Kidney (tissue), 22 donors: ENCODE measurements at places on chromosomes 7 and 10.

DNA sequence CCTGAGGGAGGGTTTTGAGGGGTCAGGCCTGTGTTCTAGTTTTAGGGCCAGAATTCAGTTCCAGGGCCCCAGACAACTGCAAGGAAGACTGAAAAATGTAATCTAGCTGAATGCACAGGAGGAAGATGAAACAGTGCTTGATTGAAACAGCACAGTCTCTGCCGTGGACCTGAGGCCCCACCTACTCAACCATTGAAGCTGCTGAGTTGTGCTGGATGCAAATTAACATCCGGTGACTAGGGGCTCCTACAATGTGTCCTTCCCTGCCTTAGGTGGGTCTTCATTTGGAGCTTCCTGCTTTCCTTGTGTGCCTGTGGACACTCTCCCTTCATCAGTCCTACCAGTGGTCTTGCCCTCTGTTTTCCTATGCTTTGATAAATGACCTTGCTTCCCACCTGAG lies 5.7 kb downstream of the GLRX3 start:
- no peak for DNase-seq

DNA sequence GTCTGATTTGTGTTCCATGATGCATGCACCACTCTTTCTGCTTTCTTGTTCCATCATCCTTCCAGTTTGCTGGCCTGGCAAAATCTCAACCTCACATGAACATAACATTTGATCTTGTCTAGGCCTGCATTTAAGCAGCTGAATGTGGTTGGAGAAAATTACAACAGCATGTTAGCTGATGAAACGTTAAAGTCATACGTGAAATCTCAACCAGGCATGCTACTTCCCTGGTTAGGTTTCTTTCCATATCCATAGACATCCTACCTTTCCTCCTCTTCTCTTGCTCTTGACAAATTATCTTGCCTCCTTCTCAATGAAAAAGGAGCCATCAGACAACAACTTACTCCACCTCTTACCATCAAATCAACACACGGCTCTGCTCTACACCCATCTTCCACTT lies 153.6 kb downstream of the C1GALT1 start:
- no peak for DNase-seq

- no peak for DNase-seq
Observed at GRCh38 chr7:644381-645305, 81.9 kb upstream of the DNAAF5 start.

- no peak for DNase-seq
Observed at GRCh38 chr10:119189811-119190282, 11.2 kb upstream of the PRDX3 start.

DNA sequence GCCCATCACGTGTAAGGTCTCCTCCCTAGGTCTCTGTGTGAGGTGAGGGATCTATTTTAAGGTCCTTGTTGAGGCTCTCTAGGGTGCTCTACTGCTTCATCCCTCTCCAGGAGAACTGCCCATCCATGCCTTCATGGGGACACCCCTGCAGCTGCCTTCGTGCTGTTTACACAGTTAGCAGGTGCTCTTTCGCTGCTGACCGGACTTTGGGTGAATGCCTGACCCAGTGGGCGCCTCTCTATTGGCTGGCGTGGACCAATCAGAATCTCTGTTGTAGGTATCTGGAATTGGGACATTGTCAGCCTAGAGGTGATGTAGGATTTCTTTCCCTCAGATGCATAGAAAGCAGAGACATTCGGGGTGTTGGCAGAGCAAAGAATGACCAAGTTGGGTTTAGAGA lies 38.7 kb upstream of the HMX3 start:
- no peak for DNase-seq

DNA sequence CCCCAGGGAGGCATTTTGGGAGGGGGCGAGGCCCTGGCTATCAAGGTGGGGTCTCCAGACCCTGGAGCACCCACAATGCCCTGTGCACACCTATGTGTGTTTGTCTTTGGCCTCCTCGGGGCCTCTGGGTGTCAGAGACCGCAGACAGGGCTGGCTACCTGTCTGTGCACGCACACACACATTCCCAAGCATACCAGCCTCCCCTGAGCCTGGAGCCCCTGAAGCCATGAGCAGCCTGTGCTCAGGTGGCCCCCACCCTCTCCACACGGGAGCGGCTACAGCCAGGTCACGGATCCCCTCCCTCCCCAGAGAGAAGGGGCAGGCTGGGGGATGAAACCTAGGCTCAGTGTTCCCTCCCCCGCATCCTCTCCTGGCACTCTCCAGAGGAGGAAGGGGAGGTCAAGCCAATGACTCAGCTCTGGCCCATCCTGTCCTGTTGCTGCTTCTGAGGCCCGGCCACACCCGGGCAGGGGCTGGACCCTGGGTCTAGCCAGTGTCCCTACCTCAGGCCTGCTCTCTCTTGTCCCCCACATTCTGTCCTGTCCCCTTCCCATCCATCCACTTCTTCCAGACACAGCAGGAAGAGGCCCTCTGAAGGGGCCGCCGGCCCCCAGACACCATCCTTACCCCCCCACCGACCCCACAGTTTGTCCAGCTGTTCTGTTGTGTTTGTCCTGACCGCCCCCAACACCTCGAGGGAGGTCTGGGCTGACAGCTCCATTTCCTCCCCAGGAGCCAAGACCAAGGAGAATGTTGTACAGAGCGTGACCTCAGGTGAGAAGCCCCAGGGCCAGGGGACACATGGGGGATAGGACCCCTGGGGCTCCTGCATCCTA lies 720 bp downstream of the SNCG start:
- peak; percentile 85 for DNase-seq

GRCh38 chr10:33235251-33235884 lies 99.1 kb downstream of the NRP1 start:
- DNase-seq, result no peak

DNA sequence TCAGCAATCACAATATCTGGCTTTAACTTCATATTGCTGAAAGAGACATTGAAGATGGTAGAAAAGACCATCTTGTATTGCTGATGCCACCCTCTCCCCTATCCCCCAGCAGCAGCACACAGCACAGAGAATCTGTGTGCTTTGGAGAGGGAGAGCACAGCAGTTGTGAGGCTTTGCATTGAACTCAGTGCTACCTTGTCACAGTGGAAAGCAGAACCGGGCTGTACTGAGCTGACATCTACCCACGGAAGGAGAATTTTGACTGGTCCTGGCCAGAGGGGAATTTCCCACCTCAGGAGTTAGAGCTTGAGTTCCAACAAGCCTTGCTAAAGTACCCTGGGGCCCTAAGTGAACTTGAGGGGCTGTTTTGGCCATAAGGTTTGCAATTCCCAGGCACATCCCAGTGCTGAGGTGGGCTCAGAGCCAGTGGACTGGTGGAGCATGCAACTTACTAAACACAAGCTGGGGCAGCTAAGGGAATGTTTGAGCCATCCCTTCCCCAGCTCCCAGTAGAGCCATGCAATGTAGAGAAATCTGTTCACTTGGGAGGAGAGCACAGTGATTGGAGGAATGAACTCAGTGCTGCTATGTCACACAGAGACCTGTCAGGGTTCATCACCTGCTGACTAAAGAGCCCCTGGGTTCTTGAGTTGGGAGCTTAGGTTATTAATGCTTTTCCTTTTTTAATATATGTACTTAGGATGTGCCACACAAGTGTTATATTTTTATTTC lies 62.1 kb downstream of the OR13A1 start:
- DNase-seq, result no peak
